ENCODE measurements at places on chromosomes 1 and 21.

DNA sequence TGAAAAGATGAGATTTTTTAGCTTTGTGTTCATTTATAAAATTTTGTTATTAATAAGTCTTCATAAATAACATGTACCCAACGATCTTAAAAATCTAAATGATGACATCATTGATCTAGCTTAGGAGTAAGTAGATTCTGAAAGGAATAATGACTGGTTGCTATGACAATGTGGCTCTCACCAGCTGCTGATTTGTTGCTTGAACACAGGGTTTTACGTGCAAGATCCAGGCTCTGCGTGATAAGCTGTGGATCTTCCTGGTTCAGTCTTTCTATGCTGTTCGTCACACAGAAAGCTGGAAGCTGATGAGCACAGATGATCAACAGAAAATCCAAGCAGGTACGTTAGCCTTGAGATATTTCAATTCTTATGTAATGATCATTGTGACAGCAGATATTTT, 49.1 kb upstream of the C1orf146 start:
- no peak for DNase-seq

DNA sequence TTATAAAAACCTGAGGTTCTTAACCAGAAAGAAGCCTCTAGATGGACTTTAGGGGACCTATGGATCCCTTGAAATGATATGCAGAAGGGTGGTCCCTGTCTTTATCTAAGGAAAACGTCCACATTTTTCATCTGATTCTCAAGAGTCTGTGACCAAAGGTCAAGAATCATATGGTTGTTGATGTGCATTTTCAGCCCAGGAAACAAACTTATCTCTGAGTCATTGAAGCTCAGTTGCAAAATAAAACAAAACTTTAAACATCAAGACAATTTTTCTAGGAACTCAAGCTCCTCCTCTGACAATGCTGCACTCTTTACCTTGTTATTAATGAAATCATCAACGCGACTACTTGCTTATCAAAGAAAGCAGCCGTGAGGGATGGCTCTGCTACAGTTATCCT, 83.3 kb downstream of the TIAM1 start:
- no peak for DNase-seq

GRCh38 chr1:117576236-117576635, 29.6 kb upstream of the TENT5C start:
- DNase-seq: no peak

- DNase-seq: peak; percentile 39
Observed at GRCh38 chr21:42818328-42818749, 61.0 kb downstream of the WDR4 start.

DNA sequence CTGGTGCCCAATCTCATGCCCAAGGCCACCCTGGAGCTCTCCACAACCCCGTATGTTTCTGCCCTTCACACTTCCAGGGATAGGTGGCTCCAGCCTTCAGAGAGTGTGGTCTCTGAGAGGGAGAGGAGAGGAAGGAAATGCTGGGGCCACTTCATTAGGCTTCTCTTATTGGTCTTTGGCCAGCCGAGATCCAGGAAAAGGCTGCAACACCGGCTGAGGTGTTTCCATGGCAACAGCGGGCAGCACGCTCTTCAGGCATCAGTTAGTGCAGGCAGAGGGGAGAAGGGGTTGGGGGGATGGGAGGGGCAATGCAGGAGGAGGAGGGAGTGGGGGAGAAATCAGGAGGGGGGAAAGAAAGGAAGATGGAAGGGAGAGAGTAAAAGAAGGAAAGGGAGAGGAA, 275.1 kb upstream of the GJB5 start:
- no peak for DNase-seq

DNA sequence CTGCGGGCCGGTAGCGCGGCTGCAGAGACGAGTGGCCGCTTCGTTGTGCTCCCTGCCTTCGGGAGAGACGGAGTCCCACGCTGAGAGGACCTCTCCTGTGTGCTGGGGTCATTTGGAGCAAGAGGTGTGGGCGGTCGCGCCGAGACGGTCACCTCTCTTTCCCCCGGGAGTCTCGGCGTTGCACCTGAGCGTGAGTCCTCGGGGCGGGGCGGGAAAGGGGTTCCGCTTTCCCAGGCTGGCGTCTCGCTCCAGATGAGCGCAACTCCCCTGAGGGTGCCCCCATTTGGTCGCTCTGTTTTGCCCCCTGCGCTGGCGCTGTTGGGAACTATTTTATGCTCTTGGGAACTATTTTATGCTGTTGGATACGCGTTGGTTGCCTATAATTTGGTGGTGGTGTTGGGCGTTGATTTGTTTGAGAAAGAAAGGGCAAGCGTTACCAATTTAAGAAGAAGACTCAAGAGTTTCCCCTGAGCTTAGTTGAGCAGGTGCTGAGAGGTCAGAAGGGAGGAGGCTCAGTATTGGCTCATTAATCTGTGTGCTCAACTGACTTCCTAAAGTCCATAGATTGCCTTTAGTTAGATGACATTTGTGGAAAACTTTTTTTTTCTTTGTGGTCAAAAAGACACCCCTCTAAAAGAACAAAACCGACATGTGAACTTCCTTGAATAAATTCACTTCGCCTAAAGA, 683 bp downstream of the LRRC8B start:
- DNase-seq: peak; percentile 71

DNA sequence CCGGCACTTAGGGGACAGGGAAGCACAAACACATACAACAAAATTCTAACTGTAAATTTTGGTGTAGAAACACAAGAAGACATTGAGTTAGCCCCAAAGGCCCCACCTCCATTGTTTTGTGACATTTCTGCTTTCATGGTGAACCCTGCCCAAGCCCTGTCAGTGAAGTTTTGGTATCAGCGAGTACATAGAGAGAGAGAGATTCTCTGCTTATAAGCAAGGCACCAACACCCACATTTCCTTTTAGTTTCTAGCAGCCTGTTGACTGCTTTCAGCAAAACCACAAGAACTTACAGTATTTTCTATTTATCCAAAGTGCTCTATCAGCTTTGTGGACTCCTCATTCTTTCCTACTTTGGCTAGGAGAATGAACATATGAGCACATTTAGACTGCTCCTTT, 24.0 kb downstream of the ZNF124 start:
- no peak for DNase-seq

DNA sequence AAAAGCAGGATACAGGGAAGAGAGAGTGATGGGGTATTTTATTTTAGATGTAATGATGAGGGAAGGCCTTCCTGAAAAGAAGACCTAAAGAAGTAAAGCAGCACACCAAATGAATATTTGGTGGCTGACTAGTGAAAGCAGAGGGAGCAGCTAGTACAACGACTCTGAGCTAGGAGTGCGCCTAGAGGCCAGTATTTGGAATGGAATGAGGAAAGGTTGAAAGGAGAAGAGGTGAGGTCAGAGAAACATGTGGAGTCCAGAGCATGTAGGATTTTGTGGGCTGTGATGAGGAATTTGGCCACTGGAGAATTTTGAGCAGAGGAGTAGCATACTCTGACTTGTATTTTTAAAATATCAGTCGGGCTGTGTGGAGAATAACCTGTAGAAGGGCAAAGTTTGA, 11.8 kb upstream of the RPL5 start:
- DNase-seq: no peak

DNA sequence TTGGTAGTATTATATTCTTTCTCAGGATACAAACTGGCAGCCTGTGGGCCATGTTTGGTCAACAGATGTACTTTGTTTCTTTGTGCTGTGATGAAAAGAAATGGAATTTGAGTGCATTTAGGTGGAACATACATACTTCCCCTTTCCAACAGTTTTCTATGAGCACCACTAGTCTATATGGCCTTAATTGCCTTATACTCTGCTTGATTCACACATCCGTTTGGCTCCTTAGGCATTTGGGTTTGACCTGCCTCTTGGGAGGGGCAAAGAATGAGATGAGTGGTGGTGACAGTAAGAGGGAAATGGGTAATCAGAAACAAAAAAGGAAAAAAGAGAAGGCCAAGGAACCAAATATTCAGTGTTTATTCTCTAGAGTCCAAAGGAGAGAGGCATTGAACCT, 17.0 kb downstream of the CFAP126 start:
- DNase-seq: no peak

GRCh38 chr1:39816415-39817090, 27.9 kb upstream of the BMP8B start:
- DNase-seq: peak; percentile 56

GRCh38 chr1:50135716-50136115, 27.0 kb downstream of the ELAVL4 start:
- DNase-seq: no peak

DNA sequence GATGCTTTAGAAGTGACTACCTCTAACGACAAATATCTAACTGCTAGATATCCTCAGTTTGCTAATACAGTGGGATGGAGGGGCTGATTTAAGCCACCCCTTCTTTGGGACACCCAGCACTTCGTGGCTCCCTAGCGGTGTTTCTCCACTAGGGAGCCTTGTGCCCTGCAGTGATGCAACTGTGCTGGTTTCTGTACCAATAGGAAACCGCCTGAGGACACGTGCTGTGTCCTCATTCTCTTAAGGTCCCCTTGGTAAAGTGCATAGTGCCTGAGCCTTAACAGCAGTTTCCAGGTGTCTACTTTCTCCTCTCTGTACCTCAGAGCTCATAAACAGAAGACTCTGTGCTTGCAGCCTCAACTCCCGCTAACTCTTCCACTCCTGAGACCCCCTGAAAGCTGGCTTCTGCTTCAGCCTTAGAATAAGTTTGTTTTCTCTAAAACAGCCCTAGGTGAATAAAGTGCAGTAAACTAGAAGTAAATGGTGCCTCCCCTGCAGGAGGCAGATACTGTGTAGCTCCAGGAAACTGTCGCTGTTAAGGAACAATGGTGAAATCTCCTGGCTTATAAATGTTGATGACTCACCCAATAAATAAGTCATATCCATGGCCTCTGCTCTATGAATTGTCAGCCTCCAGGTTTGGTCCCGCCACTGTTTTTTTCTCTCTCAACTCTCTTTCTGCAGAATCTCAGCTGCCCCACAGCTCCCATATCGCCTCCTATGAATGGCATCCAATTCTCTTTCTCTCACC, 130.4 kb downstream of the AK5 start:
- DNase-seq: no peak

- no peak for DNase-seq
Observed at GRCh38 chr1:168766568-168766967, 37.6 kb upstream of the DPT start.

DNA sequence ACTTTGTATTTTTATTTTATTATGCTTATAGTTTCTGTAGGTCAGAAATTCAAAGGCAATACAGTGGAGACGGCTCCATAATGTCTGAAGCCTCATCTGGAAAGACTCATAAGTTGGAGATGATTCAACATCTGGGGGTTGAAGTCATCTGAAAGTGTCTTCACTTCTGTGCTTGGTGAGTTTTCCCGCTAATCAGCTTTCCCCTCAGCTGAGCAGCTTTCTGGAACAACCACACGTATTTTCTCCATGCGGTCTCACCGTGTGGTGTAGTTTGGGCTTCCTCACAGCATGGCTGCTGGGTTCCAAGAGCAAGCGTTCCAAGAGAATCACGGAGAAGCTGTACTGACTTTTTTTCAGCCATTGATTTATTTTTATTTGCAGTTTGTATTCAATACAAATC, 7.6 kb upstream of the DDI2 start:
- DNase-seq: no peak

DNA sequence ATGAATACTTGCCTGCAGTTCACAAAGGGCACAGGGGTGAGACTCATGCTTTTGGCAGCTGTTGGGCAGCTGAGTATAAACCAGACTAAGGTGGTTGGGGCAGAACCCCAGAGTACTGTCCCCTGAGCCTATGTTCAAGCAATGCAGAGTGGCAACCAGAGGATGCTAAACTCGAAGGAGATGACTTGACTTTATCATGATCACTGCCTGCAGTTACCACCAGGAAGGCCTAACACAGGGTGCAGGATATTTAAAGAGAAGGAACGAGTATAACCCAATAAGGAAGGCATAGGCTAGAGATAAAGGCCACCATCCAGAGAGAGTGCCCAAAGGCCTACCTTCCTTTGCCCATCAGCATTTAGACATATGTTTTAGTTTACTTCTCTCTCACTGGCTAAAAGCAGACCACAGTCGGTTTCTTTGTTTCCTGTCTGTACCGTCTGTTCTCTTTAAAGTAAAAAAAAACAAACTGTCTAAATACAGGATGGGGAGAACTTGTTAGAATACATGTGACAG, 83.3 kb downstream of the MPZL1 start:
- DNase-seq: no peak

DNA sequence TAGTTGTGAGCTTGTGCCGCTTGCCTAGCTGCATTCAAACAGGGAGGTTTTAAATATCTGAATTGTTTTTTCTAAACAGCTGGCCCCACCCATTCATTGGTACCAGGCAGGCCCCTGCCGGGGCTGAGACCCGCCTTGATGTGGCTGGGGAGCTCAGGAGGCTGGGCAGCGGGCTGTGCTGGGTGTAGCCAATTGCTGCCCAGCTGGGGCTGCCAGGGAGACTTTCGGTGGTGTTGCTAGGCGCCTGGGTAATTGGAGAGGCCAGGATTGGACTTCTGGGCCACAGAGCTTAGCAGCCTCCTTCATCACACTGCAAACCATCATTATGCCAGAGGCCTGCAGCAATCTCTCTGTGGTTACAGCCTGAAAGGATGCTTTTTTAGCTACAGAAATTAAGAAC, 12.2 kb downstream of the RHBDL2 start:
- no peak for DNase-seq

DNA sequence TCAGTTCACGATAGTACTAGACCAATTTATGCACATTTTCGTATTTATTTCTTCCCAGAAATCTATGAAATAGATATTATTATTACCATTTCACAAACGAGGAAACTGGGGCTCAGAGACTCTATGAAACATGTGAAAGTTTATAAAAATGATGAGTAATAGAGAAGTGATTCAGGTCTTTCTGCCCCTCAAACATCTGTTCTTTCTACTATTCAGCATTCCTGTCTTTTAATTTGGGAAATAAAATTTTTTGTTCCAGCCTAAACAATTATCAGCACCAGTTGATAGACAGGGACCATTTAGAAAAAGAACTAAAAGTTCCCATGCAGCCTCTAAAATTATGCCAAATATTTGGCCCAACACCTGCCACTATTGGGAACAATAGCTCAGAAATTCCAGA, 585.1 kb downstream of the PTPRC start:
- DNase-seq: no peak

DNA sequence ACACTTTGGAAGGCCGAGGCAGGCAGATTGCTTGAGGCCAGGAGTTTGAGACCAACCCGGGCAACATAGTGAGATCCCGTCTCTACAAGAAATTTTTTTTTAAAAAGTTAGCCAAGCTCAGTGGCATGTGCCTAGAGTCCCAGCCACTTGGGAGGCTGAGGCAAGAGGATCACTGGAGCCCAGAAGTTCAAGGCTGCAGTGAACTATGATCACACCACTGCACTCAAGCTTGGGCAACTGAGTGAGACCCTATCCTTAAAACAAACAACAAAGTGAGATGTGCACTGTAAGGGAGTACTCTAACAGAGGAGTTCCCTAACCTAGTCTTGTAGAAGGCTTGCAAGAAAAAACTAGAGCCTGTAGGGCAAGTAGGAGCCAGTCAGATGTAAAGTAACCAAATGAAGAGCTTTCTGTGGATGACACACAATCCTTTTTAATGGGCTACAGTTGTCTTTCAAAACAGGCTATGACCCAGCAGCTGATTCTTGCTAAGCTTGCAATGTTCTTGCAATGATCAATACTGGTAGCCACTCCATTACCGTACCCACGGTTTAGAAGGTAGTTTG, 38.0 kb upstream of the SRP9 start:
- DNase-seq: no peak

- no peak for DNase-seq
Observed at GRCh38 chr21:45280178-45280821, 7.4 kb downstream of the POFUT2 start.
